Esophagus muscularis mucosa (tissue), 4 donors: ENCODE measurements at places on chromosomes 13 and 19. TPM values are rescaled to one million over a fixed set of nuclear protein-coding genes. Genes with fewer than 3 reads are reported as not detected.

DNA sequence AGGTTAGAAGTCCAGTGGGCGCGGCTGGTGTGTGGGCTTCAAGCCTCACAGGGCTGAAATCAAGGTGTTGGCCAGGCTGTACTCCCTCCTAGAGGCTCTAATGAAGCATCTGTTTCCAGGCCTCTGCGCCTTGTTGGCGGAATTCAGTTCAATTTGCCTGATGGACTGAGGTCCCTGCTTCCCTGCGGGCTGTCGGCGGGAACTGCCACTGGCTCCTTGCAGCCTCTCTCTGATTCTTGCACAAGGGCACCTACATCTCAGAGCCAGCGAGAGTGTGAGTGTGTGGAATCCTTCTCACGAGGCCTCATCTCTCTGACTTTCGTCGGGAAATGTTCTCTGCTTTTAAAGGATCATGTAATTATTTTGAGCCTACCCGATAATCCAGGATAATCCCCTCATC lies 128.6 kb downstream of the DLEU7 start:
- no peak for DNase-seq

DNA sequence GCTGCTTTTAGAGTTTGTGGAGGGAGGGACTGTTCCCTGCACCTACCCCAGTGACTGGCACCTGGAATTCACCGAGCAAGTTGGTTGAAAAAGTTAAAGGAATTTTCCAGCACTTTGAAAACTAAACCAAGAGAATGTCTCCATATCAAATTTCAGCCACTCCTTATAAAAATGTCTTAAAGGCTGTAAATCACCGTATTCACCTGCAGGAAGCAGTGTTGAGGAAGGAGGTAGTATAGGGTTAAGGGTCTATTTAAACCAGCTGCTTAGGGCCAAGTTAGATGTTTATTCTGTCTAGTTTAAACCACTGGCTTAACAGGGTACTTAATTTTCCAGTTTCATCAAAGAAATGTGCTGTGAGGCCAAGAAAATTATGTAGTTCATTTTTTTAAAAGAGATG lies 3.8 kb upstream of the RAB20 start:
- DNase-seq: no peak

GRCh38 chr19:23410155-23410554 lies 14.9 kb upstream of the ZNF91 start:
- DNase-seq: no peak

DNA sequence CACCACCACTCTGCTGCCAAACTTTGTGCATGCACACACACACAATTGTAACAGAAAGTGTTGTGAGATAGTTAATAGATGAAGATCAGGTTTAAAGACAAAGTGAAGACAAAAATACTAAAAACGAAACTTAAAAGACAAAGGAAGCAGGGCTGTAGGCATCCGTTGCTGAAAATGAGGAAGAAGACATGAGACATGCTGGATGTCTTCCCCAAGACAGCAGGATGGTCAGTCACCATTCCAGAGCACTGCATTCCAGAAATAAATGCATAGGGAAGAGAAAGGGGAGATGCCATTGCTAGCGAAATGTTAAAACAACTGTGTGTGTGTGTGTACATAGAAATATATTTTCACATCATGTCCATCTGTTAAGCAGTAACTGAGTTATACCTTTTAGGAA lies 520.1 kb downstream of the SUCLA2 start:
- DNase-seq: no peak

The OR7G3 gene
- total RNA-seq: not detected

The IGFL1 gene
- total RNA-seq: not detected
